ENCODE measurements at places on chromosomes 13 and 19.

GRCh38 chr13:39284801-39285388, 246.6 kb downstream of the NHLRC3 start:
- DNase-seq, result no peak

DNA sequence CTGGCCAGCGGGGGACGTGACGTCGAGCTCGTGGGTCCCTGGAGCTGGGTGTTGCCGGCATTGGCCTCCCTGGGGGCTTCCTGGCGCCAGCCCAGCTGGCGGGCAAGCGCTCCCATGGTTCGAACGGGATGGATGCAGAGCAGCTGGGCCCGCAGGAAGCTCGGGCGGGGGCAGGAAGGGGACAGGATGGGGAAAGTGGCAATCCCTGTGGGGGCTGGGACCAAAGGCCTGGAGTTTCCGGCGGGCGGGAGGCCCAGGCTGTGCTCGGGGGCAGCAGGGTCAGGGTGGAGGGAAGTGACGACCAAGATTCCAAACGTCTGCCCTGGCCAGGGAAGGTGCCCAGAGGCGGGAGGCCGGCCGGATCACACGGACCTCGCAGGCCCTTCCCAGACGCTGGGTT, 19.3 kb downstream of the PALM start:
- no peak for DNase-seq

- DNase-seq, result no peak
These were observed 13.3 kb downstream of the EXOC3L2 start for GRCh38 chr19:45231891-45232290.

- DNase-seq, result no peak
These were observed 5.1 kb downstream of the LONP1 start for GRCh38 chr19:5714816-5715215.

DNA sequence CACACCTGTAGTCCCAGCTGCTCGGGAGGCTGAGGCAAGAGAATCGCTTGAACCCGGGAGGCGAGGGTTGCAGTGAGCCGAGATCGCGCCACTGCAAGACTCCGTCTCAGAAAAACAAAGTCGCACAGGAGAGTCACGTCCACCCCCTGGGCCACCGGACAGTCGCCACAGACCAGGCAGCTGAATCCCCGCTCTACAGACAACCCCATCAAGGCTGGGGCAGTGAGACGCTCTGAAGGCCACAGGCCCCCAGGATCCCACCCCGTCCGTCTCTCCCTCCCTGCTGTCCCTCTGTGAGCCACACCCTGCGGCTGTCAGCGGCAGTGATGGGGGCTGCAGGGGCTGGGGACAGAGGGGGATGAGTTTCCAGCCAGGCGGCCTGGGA, 15.5 kb upstream of the PTBP1 start:
- no peak for DNase-seq

DNA sequence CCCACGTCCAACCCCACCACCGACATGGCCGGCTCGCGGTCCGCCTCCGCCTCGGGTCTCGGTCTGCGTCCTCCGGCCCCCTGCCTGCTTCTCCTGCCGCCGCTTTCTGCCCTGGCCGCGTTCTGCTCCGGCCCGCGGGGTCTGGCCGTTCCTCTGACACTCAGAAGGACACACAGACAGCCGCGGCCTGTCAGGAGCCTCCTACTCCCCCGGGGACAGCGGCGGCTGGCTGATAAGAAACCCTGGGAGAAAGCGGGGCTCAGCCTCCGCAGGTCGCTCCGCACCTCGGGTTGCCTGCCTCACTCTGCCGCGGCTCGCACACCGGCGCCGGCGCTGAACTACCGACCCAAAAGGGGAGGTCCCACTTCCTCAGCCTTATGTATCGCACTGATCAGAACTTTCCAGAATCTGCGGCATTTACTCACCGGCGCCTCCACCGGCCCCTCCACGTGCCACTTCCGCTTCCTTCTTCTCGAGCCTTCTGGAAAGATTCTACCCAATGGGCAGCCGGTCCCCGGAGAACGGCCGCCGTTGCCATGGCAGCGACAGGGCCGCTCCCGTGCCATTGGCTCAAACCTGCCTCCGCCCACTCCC, at the start of gene HSPH1:
HSPH1 (minus strand) TSS at position 348 of the 594 bp plus-strand sequence; CDS start at position 26, 322 bp downstream.
- DNase-seq, result peak; percentile 99

DNA sequence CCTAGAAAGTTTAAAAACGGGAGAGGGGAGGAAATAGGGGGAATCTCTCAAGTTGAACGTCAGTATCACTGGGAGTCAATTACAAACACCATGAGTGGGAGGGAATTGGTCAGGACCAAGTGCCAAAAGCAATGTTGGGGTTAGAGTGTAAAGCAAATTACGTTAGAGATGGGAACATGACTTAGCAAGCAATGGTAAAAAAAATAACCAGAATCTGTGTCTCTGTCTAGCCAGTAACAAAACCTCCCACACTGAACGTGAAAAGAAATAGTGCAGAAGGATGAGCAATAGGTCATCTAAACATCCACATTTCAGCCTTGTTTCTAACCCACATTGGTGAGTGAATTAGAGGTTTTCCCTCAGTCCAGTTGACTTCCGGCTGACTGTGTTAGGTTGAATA, 242.2 kb downstream of the COG6 start:
- DNase-seq, result no peak

GRCh38 chr13:77372275-77372674, 45.4 kb upstream of the MYCBP2 start:
- no peak for DNase-seq

DNA sequence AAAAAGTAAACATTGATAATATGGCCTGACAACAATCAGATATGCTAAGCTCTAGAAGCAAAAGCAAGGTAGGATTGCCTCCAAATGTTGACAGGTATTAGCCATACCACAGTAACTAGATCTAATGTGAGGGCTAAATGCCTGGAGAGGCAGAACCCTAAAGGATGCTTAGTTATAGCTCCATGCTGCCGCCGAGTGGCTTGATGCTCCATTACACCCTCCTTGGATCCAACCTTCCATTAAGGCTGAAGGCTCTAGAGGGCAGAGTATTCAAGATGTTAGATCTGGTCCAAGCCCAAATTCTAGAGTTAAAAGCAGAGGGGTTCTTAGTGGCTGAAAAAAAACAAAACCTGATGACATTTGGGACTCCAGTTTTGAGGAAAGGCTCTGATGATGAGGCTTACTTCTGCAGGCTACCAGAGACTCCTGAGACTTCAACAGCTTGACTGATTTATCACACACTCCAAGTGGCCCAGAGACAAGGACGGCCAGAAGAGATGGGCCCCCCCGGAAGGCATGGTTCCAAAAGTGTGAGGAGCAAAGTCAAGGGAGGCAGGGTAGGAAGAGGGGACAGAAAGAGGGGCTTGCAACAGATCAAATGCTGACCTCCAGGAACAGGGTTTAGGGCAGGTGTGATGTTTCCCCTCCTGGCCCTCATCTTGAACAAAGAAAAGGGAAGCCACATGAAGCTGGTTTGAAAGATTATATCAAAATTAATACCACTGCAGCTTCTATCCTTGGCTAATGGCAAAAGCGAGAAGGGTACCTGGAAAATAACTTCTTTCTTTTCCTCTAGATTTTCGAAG, 21.9 kb upstream of the CPB2 start:
- peak; percentile 69 for DNase-seq

GRCh38 chr19:4284176-4284958, 5.3 kb downstream of the SHD start:
- no peak for DNase-seq

DNA sequence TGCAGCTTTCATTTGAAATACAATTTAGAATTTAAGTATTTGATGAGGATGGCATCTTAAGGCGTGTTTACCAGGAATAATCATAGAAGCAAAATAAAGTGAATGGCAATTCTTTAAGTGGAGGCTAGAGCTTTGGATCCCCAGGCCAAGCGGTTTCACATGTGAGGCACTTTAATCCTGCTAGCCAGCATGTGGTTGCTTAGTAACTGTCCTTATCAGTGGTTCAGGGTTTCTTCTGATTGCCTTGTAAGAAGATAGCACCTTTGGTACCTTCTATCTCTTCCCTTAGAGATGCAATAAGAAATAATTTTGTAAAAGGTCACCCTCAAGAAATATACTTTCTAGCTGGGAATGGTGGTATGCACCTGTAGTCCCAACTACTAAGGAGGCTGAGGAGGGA, 38.9 kb upstream of the SERP2 start:
- no peak for DNase-seq

GRCh38 chr13:114152285-114152645, 19.8 kb upstream of the RASA3 start:
- DNase-seq, result no peak

DNA sequence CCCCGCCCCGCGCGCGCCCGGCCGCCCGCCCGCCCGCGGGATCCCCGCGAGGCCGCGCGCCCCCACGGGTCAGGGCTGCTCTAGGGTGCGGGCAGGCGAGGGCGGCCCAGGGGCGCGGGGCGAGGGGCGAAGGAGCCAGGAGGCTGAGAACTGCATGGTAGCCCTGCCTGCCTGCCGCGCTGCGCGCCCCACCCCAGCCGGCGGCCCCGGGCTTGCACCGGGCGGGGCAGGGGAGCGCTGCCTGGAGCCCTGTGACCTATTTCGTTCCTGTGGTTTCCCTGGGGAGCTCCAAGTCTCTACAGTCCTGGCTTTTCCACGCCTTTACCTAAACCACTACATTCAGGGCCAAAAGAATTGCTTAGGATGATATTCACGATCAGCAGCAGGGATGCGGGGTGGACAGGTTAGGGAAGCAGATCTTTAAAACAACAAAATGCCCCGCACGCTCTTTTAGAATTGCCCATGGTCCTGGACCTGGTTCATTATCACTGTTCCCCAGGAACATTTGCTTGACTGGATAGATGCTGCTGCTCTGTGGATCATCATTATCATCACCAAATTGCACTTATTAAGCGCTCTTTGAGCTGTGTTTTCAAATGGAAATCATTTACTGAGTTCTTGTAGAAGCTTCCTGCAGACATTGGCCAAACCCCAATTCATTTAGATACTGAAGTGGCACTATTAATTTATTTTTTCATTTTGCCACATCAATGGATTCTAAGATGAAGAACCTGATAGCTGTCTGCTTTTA, 421 bp upstream of the GPR12 start:
- DNase-seq, result no peak

GRCh38 chr19:46288896-46289588, 7.8 kb upstream of the HIF3A start:
- DNase-seq, result no peak

DNA sequence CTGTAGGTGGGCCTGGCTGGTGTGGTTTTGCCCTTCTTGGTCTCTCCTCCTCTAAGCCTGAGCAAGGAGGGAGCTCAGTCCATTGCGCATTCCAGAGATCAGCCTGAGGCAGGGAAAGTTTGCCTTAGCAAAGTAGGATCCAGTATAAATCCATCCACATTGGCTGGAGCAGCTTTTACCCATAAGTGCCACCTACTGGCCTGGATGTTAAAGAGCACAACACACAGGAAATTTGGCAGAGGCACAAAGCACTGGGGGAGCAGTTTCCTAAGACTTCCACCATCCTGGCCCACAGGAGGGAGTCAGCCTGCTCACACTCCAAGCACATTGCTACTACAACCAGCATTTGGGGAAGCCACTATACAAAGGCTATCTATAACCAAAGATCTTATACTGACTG, 1124.2 kb downstream of the SLITRK1 start:
- no peak for DNase-seq

DNA sequence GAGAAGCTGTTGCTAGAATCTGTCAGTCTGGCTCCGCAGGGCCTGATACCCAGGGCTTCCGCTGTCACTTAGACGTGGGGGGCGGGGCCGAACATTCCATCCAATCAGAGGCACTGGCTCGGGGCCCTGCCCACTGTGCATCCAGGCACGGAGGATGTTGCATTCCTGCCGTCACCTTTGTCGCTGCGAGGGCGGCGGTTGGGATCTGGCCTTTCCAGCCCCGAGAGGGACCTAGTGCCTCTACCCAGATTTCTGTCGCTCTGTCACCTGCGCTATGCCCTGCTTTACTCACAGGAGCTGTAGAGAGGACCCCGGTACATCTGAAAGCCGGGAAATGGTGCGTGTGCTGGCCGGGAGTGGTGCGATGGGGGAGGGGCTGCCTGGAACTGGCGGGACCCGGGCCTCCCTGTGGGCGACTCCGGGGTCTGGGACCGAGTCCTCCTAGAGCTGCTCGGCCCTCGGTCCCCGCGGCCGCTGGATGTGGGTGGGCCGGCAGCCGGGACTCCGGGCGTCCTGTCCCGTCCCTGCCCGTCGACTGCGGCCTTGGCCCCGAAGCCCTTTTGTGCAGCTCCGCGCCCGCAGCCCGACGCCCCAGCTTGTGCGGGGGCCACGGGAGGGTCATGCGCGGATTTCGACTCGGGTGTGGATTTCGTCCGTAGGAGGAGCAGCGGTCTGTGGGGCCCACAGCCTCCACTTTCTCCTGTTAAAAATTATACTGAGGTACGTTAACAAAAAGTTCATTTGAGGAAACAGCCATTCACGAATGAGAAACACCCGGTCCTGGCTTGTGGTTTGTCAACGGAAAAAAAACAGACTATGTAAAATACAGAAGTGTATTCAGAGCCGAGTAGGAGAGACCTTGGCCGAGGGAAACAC, at the start of gene ZNF439:
ZNF439 (plus strand) TSS at position 133 of the 876 bp plus-strand sequence; CDS start at position 275, 142 bp downstream.
- DNase-seq, result peak; percentile 91
